ENCODE measurements at places on chromosomes 16 and 17.
A peak's percentile ranks its signal among the peaks of the same experiment; 100 is the strongest.

DNA sequence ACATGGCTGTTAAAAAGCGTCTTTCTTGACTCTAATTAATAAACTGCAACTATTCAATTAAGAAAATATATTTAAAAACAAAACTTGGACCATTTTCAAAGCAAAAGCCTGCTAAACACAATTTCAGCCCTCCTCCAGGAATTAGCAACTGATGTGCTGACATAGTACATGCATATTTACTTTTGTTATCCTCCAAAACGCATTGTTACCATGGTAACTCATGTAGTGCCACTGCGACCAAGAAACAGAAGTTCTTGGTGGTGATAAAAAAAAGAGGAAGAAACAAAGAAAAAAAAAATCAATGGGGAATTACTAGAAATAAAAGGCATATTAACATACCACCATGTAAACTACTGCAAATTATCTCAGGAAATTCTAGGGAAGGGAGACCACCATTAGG lies 793.4 kb upstream of the CDH8 start:
- DNase-seq, result no peak

- DNase-seq, result no peak
Observed at GRCh38 chr17:76538941-76539570, 788 bp upstream of the PRCD start.

DNA sequence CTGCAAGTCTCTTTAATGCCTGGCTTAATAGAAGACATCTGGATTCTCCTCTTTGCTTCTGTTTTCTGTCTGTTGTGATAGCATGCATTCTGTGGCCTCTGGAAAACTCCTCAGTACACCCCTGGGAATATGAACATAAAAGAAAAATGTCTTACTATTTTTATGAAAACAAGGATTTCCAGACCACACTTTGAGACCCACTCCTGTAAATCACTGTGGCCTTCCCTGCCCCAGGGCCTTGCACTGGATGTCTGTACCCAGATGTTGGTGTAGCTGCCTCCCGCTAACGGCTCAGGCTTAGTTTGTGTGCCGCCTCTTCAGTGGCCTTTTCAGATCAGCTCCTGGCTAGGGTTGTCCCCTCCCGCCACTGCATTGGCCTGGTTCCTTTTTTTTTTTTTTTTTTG lies 126.6 kb downstream of the SOCS1 start:
- DNase-seq, result no peak

GRCh38 chr17:67818110-67819002 lies 6.9 kb upstream of the BPTF start:
- DNase-seq, result no peak

DNA sequence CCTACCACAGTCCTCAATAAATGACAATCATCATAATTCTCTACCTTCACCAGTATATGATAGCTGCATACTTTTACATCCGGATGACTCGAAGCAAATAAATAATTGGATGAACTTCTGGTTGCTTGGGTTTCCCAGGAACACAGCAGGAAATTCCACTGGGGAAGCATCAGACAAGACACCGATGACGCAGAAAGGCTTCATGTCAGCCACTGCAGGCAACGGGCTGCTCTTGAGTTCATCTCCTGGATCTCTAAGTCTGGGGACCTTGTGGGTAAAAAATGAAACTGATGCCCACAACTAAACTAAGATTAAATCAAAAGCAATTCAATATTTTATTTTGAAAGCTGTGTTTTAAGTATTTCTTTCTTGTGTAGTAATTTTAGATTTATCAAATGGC lies 472.1 kb upstream of the C16orf82 start:
- DNase-seq, result no peak

DNA sequence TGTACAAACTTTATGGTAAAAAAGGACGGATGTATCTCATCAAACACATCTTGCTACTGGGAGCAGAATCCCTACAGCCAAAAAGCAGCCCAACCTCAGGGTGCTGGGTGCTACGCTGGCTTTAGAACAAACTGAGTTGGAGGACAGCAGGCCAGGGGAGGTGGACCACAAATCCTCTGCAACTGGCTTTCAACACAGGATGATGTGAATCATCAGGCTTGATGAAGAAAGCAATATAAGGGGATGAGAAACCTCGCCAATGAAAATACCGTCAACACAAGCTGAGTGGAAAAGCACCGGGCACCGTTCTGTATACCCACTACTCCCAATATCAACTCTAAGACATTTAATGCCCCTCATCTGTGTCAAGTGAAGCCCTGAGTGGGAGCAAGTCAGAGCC lies 14.3 kb downstream of the HBQ1 start:
- DNase-seq, result no peak

GRCh38 chr16:15897834-15898254 lies 9.4 kb upstream of the CEP20 start:
- peak; percentile 38 for DNase-seq

DNA sequence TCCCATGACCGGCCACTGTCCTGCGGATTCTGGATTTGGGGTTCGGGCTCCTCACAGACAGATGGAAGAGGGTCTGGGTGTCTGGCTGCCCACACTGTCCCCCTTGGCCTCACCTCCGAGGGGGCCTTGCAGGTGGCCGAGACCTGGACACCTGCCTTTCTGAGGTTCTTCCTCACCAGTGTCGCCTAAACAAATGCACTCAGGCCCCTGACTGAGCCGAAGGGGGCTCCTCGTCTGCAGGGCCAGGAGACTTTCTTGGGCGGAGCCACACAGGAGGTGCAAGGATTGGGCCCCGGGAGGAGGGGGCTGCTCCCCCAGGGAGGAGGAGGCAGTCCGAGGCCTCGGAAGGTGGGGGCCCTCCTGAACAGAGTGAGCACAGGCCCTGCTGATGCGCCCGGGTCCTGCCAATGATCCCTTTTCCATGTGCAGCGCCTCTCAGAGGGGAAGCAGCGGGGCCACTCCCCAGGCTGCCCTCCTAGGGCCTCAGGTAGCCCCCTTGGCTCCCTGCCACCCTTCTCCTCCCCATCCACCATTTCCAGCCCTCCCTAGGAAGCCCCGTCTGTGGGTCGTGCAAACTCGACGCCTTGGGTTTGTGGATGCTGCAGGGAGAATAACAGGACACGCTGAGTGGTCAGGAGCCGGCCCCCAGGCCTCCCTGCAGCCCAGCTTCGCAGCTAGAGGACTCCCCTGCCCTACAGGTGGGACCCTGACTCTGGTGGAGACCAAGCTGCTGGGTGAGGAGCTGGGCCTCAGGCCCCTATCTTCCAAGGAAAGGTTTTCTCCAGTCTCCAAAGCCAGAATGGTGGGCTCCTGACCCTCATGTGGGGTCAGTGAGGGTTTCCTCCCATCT lies 63.4 kb upstream of the ZNF469 start:
- no peak for DNase-seq

DNA sequence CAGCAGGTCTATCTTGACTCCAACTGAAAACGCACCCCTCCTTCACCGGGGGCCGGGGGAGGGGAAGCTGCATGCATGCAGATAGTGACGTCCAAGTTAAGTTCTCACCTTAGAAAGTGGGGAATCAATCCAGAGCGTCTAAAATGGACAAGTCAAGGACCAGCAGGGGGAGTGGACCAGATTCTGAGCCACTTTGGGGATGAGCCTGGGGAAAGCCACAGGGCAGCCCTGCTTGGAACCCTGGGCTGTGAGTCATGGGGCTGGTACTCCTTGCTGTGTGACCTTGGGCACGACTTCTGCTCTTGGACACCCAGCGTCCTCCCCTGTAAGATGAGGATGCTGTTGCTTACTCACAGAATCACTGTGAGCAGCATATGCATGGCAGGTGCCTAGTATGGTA lies 9.1 kb downstream of the TNFRSF13B start:
- peak; percentile 70 for DNase-seq

DNA sequence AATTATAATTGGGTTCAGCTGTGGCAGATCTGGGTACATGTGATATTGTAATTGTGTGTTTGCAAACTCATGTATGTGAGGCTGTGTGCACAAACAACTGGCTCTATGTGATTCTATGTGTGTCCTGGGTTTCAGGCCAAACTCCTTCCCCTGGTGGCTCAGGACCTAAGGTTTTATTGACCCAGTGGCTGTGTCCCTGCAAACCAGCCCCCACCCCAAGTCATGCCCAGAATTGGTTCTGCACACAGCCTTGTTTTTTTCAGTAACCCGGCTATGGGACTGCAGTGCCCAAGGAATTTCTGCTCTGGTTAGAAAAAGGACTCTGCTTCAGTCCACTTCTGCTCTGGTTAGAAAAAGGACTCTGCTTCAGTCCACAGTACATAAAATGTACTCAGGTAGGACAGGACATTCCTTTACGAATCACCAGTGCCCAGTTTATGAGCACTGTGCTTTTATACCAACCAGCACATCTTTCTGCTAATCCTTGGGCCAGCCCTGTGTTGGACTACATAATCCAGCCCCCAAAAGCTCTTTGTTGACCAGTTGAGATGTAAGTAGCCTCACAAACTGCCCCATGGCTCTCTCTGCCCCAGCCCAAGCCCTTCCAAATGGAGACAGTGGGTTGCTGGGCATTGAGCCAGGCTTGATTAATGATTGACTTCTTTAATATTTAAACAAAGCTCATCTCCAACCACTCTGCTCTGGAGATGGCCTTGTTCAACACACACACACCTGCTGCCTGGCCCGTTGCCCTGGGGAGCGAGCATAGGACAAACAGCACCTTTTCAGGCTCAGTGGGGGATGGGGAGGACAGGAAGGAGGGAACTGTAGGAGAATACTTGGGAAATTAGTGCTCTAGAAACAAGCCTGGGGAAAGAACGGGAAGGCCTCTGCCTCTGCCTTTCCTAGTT lies 2.9 kb upstream of the KCNH6 start:
- DNase-seq, result no peak

- peak; percentile 74 for DNase-seq
Observed at GRCh38 chr16:30941600-30942425, 7.1 kb upstream of the ORAI3 start.
